ENCODE measurements at places on chromosomes 2 and 18.

DNA sequence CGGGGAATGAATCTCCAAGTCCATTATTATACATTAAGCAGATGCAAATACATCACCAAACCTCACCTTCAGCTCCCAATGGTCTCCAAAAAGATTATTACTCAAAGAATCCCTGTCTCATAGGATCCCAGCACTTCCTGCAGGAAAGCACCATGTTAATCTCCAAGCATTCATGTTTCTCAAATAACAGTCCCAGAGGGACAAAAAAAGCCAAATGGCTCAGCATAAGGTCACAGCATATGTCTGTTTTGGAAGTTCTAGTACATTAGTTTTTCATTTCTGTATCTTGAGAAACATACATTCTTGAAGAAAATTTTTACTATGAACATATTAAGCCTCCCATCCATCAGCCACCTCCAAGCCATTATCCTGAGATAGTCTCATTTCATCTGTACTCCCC, 103.3 kb downstream of the METTL4 start:
- H3K27me3 ChIP-seq, result peaks cover 14% of the 10 kb centered on the region
- no peaks in the 10 kb centered on the region for H3K36me3 ChIP-seq
- no peak for DNase-seq
- H3K27ac ChIP-seq, result no peak overlapping the region

DNA sequence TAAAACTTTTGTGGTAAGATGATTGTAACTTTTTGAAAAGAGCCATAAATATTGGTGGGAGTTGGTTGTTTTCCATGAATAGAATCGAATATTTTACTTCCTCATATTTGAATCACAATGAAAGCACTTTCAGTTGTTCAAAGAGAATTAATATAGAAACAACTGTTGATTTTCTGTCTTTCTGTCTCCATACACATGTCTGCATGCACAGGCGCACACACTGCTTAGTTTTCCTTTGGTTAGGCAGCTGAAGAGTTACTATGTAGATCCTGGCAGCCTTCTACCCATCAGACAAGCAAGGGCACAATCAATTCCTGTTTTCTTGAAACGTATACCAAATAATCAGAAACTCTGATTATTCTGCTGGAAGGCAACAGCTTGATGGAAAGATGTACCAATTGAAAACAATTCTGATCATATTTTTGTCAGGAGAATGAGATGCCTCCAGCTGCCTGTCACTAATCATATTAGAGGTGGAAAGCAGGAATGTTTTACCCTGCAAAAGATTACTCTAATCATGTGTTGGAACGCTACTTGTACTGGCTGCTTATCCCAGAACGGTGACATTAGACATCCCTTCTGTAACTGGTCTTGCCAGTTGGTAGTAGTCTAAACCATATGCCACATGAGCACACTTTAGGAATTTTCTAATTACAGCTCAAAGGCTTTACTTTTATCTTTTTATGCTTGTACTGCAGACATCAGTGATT, 24.0 kb downstream of the SPATS2L start:
- H3K36me3 ChIP-seq, result no peaks in the 10 kb centered on the region
- no peaks in the 10 kb centered on the region for H3K4me1 ChIP-seq
- H3K27ac ChIP-seq, result no peak overlapping the region
- no peak for DNase-seq
- no peak overlapping the region for H3K4me3 ChIP-seq

- H3K36me3 ChIP-seq, result no peaks in the 10 kb centered on the region
- no peaks in the 10 kb centered on the region for H3K27me3 ChIP-seq
- no peak overlapping the region for H3K4me3 ChIP-seq
- H3K4me1 ChIP-seq, result no peaks in the 10 kb centered on the region
- DNase-seq, result no peak
- H3K27ac ChIP-seq, result no peak overlapping the region
These were observed 1227.1 kb upstream of the CELF4 start for GRCh38 chr18:38792731-38793130.

DNA sequence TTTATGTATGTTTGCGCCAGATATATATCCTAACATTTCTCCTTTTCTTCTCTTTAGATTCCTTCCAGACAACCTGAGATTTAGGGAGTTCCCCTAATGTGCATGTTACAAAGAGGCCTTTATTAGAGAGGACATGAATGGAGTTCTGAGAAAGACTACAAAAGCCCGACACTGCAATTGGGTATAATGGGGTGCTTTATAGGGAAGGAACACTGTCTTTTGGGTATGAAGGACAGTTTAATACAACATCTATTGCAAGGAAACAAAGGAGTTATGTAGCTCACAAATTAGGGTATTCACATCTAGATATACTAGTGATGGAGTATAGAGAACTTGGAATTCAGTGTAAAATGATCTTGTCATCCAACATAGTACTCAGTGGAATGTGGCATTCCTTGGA, 383.8 kb downstream of the FIGN start:
- H3K4me1 ChIP-seq, result peaks cover 14% of the 10 kb centered on the region
- no peaks in the 10 kb centered on the region for H3K27me3 ChIP-seq
- no peak overlapping the region for H3K4me3 ChIP-seq
- H3K36me3 ChIP-seq, result no peaks in the 10 kb centered on the region

- no peak overlapping the region for H3K4me3 ChIP-seq
- H3K27me3 ChIP-seq, result peaks cover 9% of the 10 kb centered on the region
- H3K36me3 ChIP-seq, result no peaks in the 10 kb centered on the region
- H3K4me1 ChIP-seq, result peaks cover 13% of the 10 kb centered on the region
- no peak overlapping the region for H3K27ac ChIP-seq
These were observed 91.0 kb downstream of the TMEM17 start for GRCh38 chr2:62415019-62415431.

DNA sequence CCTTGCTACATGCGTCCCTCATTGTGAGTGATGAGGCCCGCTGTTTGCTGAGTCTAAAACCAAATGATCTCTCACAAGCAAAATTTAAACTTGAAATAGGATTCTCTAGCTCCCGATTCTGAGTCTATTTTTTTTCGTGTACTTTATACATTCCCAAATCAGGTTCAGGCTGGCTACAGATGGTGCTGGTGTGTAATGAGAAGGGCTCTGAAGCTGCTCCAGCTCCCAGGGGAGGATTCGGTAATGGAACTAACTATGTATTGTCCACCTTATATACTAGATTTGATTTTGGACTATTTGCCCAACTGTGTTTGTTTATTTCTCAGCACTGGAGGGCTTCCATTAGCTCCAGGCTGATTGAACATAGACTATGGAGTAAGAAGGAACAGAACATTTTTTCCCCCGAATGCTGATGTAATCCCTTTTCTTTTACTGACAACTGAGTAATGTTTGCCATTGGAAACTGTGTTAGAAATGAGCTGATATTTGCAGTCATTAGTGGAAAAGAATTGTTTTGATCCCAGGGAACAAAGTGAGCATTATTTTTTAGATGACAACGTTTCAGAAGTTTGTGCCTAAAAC, 274.0 kb upstream of the FIGN start:
- no peak for DNase-seq
- no peaks in the 10 kb centered on the region for H3K36me3 ChIP-seq
- H3K27me3 ChIP-seq, result no peaks in the 10 kb centered on the region
- H3K4me3 ChIP-seq, result no peak overlapping the region
- no peak overlapping the region for H3K27ac ChIP-seq
- H3K4me1 ChIP-seq, result no peaks in the 10 kb centered on the region

DNA sequence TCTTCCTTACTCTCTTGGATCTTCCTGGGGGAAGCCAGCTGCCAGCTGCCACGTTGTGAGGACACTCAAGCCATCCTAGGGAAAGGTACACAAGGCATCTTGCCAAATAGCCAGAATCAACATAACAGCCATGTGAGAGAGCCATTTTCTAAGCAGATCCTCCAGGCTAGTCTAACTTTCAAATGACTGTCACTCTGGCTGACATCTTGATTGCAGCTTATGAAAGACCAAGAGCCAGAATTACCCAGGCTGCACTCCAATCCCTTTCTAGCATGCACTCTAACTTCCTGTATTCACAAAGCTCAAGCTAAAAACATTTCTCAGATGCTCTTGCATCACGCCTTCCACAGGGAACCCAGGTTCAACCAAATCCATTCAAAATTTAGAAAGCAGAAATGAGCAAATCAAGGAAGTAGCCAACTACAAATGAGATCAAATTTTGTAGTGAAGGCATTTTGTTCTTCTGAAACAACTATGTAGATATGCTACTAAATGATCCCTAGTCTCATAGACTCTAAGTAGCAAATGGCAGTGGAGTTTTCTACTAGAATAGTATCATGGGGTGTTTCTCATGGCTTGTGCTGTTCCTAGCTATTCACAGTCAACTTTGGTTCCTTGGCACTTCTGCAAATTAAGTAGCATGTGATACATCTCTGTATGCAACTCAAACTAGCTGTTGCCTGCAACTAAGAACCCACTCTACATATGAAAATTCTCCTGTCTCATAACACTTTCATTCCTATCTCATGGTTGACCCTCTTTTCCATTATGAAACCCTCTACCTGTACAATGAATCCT, 281.9 kb downstream of the ZEB2 start:
- H3K27me3 ChIP-seq, result no peaks in the 10 kb centered on the region
- peak overlapping the region; percentile 80 for H3K27ac ChIP-seq
- H3K4me1 ChIP-seq, result peaks cover 90% of the 10 kb centered on the region
- H3K36me3 ChIP-seq, result no peaks in the 10 kb centered on the region

All from activated B cell treated with CpG ODN at 0.5 μM for 24 hours (primary cell).